ENCODE measurements at places on chromosomes 11 and 22.
A peak's percentile ranks its signal among the peaks of the same experiment; 100 is the strongest.

DNA sequence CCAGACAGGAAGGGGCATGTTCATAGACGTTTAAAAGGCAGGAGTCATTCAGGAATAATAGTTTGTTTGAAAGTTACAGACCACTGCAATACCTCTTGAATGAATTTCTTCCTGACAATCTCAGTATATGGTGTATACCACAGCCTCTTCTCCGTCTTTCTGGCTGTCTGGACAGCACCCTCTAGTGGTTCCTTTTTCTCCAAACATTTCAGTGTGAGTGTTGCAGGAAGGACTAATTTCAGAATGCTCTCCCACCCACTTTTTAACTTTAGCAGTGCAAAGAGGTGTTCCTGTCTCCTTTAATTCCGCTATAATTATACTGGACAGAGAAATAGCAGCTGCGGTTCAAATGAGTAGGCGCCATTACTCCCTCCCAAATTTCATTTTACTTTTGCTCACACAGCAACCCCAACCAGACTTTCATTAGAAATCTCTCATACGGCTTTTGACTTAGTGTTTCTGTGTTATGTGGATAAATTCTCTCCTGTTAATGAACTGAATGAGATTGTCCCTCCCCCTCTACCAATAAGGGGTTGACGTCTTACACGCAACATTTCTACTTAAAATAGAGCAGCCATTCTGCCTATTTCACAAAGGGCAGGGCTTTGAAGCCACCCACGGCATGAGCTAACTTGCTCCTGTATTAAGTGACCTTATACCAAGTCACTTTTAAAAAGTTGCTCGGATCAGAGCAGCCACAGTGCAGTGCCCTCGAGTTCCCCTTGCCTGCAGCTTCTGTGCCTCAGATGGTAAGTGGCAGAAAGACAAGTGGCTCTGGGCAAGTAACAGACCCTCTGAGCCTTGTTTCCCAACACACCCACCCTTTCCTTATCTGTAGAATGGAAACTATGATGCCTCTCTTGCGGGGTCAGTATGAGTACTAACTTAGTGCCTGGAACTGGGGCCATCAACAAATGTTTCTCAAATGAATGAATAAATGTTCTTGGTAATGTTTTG, 368.6 kb downstream of the OPCML start:
- peak; percentile 51 for DNase-seq

GRCh38 chr22:31248138-31248745, 36.1 kb downstream of the LIMK2 start:
- DNase-seq = peak; percentile 72

DNA sequence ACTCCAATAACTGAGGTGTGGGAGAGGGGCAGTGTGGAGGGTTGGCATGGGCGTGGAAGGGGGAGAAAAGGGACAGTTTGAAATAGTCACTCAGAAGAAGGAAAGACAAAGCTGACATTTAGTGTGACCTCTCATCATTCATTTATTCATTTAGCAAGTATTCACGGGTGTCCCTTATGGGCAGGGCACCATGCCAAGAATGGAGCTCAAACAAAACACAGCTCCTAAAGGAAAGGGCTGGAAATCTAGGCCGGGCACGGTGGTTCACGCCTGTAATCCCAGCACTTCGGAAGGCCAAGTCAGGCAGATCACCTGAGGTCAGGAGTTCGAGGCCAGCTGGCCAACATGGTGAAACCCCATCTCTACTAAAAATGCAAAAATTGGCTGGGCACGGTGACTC, 19.4 kb upstream of the DGKZ start:
- no peak for DNase-seq

DNA sequence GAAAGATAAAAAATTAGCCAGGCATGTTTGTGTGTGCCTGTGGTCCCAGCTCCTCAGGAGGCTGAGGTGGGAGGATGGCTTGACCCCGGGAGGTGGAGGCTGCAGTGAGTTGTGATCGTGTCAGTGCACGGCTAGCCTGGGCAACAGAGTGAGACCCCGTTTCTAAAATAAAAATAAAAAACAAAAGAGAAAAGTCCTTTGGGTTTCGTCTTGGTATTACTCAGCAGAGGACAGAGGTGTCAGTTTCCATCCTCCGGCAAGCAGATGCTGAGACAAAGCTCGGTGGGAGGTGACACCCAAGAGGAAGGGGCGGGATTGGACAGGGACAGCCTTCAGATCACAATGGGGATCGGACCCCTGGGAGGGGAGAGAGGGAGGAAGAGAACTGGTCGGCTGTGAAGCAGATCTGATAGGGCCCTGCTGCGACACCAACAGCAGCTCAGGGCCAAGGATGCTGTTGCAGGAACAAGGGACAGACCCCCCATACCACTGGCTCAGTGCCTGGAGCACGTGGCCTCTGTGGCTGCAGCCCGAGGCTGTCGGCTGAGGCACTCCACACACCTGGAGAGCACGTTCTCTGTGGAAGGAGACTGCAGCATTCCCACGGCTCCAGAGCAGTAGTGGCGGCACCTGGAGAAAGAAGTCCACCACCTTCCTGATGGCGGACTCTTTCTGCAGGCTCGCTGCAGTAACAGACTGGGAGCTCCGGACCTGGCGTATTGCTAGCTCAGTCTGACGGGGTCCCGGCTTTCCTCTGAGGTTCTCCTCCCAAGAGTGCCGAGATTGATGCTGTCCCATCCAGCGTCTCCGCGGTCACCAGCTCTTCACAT, 5.2 kb upstream of the BID start:
- peak; percentile 72 for DNase-seq

- peak; percentile 40 for DNase-seq
Measured at GRCh38 chr22:24379536-24379935, 47.9 kb upstream of the ADORA2A start.

DNA sequence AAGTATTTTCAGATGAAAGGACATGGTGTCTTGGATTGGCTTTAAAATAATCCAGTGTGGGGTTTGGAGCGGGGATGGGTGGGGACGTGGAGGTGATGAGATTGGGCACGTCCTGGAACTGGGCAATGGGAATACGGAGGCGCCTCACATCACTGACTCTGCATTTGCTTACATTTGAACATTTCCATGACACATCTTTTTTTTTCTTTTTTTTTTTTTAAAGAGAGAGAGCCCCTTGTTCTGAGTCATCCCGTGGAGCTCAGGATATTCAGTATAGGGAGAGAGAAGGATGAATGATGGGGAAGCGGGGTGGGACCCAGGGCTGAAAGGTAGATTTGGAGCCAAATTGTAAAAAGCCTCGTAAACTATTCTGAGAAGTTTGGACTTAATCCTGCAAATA, 142.7 kb downstream of the FBXO7 start:
- no peak for DNase-seq

DNA sequence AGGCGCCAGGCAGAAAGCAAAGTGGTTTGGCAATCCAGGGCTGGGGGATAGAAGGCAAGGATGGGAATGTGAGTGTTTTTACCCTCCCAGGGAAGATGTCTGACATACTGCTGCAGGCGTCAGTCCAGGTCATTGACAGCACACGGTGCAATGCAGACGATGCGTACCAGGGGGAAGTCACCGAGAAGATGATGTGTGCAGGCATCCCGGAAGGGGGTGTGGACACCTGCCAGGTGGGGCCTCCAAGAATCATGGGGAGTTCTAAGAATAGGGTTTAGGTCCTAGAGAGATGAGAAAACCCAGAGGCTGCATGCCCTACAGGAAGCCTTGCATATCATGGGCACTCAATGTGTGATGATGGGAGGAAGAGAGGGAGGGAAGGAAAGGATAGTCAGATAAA, 28.3 kb upstream of the SMIM35 start:
- DNase-seq = no peak

GRCh38 chr11:77287136-77287535, 14.3 kb downstream of the GDPD4 start:
- no peak for DNase-seq

- peak; percentile 36 for DNase-seq
Measured at GRCh38 chr22:45441138-45441537, 27.6 kb downstream of the RIBC2 start.

GRCh38 chr11:17498475-17498874, 21.8 kb upstream of the ABCC8 start:
- no peak for DNase-seq

DNA sequence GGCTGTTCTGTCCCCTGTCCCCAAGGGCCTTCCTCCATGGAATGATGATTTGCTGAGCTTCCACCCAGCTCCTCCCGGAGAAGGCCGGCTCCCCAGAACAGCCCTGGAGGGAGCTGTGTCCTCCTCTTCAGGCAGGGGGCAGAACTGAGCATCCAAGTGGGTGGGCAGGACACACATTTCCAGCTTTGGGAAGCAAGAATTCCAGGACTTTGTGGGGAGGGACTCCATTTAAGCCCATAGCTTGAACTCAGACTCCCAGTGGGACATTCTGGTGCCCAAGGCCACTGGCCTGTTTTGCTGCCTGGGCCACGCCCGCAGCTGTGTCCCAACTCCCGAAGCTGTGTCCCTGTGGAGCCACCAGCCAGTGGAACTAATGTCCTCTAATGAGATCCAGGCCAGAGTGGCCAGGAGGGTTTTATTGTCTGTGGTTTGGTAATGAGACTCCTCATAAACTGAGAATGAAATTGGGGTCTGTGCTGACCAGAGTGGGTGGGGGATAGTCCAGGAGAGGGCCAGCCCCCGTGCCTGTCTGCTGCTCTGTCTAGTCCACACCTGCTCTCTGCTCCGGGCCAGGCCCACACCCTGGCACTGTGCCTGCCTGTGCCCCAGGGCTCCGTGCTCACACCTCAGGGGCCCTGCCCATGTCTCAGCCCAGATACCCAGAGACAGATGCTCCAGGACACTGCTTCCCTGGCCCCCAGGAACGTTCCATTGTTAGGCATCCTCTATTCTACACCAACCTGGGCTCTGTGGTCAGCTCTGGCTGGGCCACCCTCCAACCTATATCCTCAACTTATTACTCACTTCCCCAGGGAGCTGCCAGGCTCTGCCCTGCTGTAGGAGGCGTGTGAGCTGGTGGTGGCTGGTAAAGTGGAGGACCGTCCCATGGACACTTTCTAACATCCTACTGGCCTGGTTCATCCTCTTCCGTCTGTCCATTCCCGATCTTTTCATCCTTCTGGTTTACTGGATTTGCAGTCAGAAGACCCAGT, 7.6 kb downstream of the NECTIN1 start:
- DNase-seq = no peak

- DNase-seq = no peak
Measured at GRCh38 chr11:10660323-10660722, 33.2 kb downstream of the IRAG1 start.

DNA sequence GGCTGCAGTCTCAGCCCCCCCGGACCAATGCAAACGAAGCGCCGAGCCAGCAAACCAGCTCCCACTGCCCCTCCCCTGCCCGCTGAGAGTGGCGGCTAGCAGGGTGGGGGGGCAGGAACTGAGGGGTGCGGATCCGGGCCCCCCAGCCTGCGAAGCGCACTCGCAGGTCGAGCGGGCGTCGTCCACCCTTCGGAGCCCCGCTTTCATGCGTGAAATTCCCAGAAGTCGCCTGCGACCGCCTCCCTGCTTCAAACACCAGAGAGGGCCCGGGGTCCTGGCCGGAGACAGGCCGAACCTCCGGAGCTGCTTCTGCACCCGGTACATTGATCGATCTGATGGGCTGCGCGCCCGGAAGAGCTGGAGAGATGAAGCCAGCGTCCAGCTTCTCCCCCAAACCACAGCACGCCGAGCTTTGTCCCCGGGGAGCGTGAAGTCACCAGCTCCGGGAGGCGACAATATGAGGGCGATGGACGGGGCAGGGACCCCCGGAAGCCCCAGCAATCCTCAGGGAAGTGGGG, 646 bp upstream of the PATZ1 start:
- peak; percentile 76 for DNase-seq

DNA sequence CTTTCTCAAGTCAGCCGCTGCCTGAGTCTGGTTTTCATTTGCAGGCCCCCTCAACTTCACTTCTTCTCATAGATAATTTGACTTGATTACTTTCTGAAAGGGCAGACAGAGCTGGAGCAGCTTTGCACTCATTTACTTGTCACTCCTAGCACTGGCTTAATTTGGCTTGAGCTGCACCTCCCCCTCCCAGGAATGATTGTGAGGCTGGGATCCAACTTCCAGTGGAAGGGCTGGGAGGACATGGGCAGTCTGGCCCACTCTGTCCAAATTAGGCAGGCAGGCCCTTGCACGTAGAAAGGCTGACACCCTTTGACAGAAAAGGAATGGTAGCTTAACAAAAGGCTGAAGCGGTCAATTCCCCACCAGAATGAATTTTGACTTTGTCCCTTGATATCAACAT, 453.9 kb downstream of the ETS1 start:
- no peak for DNase-seq

DNA sequence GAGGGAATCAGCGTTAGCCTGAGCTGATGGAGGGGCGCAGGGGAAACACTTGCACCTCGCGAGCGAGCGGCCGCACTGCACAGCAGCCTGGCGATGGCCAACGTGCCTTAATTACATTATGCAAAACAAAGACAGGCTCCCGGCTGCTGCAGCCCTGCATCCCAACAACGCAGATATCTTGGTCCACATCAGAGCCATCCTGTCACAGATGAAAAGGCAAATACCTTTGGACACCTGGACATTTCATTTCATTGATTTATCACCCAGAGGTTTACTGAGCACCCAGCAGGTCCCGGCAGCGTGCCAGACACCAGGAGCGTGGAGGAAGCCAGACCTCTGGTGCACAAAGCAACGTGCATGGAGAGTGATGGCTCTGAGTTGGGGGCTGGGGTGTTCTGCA, 843.0 kb downstream of the TBC1D22A start:
- no peak for DNase-seq

GRCh38 chr11:36431429-36432092, 78.5 kb downstream of the TRAF6 start:
- DNase-seq = peak; percentile 84

- peak; percentile 42 for DNase-seq
Measured at GRCh38 chr22:46681010-46681409, 57.0 kb downstream of the CERK start.

DNA sequence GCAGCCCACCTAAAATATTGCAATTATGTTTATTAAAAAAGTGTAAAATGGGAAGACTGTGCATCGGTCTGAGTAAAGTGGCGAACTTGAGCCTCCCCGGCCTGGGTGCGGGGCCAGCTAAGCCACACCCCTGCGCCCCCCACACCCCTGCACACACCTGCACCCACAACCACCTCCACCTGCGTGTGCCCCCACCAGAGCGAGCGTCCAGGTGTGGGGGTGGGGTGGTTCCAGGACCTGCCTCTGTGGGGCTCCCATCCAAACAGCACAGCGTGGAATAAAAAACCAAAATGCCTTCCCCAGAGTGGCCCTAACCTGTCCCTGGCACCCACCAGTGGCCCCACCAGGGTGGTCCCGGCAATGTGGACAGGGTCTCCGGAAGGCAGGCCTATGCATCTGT, 30.1 kb upstream of the CARS1 start:
- no peak for DNase-seq

GRCh38 chr11:77557553-77557952, 32.2 kb upstream of the AQP11 start:
- DNase-seq = no peak

GRCh38 chr11:78312712-78313111, 104.9 kb downstream of the GAB2 start:
- no peak for DNase-seq

- no peak for DNase-seq
Measured at GRCh38 chr11:70710601-70711000, 312.3 kb downstream of the CTTN start.

- DNase-seq = no peak
Measured at GRCh38 chr11:63240791-63241379, 2.5 kb downstream of the SLC22A25 start.

- DNase-seq = no peak
Measured at GRCh38 chr22:44242946-44243724, 62.4 kb downstream of the PARVG start.

All from activated CD4-positive, alpha-beta T cell treated with anti-CD3 and anti-CD28 coated beads, Interleukin-2, Interleukin-6, amounts not matched to agents 100 ng/mL and 50 ng/mL, durations not matched to agents 16 hours and 8 hours (primary cell).